ENCODE measurements at places on chromosomes 5 and 9.

- no peak for DNase-seq
Observed at GRCh38 chr5:113686599-113686998, 173.1 kb downstream of the YTHDC2 start.

- no peak for DNase-seq
Observed at GRCh38 chr5:103148213-103148612, 28.1 kb downstream of the PPIP5K2 start.

GRCh38 chr9:77731930-77732329, 83.8 kb upstream of the GNA14 start:
- DNase-seq, result no peak

GRCh38 chr5:76861612-76862011, 11.8 kb downstream of the S100Z start:
- no peak for DNase-seq

- DNase-seq, result no peak
Observed at GRCh38 chr9:8096091-8096490, 296.5 kb upstream of the DMAC1 start.

GRCh38 chr5:19519448-19519847, 468.6 kb downstream of the CDH18 start:
- DNase-seq, result no peak

DNA sequence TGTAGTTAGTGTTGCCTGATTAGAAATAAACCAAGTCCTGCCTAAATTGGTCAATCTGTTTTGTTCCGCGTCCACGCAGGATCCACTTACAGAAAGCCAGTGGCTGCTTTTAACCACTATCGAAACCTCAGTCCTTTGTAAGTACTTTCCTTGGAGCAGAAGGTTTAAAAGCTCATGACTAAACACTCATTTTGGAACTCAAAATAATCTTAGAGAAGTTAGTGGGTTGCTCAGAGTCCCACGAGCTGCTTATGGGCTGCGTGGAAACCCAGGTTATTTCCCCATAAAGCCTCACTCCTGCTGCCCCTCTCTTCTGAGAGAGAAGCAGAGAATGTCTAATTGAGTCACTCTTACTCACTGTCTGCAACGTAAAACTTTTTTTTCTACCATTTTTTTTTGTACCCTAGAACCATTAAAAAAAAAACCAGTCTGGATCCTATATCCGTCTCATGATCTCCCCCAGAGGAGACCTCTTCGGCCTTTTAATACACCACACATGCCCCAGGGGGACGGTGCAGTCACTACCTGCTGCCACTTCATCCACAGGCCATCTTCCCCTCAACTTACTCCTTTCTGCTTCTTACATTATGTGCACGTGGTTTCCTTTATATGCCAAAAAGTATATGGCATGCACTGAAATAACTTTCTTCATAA, 7.6 kb downstream of the BASP1 start:
- DNase-seq, result no peak

DNA sequence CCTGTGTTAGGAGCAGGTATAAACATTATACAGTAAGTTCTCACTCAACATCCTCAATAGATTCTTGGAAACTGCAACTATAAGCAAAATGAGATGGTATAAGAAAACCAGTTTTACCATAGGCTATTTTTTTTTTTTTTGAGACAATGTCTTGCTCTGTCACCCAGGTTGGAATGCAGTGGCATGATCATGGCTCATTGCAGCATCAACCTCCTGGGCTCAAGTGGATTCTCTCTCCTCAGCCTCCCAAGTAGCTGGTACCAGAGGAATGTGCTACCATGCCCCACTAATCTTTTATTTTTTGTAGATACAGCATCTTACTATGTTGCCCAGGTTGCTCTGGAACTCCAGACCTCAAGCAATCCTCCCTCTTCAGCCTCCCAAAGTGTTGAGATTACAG, 50.1 kb upstream of the ADRB2 start:
- no peak for DNase-seq

GRCh38 chr9:82665324-82665723, 397.6 kb downstream of the RASEF start:
- DNase-seq, result no peak

DNA sequence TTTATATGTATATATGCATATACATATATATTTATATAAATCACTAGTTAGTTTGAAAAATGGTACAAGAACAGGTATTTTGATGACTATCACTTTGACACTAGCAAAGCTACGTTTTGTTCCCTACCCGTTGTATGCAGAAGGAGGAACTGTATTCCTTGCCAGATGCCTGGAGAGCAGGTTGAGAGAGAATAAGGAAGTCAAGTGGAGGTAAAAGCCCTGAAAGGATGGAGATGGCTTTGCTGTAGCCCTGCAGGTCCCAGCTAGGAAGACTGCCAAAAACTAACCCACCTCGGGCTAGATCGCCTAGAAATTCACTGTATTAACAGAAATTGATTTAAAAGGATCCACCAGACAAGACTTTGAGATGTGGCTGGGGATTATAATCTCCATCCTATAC, 229.3 kb downstream of the RFX3 start:
- DNase-seq, result no peak

GRCh38 chr5:133235696-133236426, 184.0 kb downstream of the HSPA4 start:
- DNase-seq, result no peak

- DNase-seq, result no peak
Observed at GRCh38 chr9:126519660-126520420, 93.9 kb upstream of the LMX1B start.

DNA sequence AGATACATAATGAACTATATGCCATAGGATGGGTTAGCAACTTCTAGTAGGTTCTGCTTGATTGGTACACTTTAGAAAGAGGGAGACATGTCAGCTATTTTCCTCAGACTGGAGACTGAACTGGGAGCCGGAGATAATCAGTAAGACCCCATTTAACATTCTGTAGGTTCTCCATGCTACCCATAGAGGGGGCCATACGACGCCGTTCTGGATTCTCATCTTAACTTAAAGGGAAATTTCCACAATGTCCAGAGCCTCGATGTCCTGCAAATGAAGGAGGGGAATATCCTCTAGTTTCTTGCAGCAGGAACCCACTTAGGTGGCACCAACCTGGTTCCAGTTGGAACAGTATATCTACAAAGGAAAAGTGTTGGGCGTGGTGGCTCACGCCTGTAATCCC, 22.3 kb upstream of the NPM1 start:
- no peak for DNase-seq

- no peak for DNase-seq
Observed at GRCh38 chr5:166909040-166909439, 1382.4 kb upstream of the WWC1 start.

DNA sequence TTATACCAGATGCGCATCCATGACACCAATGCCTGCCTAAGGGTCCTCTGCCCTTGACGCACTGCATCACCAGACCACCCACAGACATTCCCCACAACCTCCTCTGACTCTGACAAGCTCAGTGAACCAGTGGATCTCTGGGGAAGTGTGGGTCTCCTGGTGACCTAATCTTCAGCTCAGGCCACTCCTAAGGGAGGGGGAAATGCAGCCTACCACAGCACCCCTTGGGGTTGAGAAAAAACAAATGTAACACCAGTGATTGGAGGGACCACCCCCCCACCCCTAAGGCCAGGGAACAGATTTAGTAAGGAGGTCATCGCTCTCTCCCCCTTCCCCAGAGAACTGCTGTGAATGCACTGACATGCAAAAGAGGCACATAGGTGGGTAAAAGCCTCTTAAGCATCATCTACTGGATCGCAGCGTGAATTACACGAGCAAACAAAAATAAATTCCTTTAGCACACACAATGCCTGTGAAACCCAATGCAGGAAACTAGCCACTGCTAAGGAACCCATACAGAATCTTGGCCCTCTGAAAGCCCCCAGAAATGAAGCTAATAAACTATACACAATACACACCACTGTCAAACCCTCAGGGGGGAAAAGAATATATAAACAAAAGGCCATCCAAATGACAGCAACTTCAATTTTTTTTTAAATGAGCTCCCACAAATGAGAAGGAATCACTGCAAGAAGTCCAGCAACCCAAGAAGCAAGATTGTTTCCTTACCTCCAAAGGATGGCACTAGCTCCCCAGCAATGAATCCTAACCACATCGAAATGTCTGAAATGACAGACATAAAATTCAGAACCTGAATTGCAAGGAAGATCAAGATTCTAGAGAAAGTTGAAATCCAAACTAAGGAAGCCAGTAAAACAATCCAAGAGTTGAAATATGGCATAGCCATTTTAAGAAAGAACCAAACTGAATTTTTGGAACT, 513.7 kb upstream of the PTGER4 start:
- no peak for DNase-seq

DNA sequence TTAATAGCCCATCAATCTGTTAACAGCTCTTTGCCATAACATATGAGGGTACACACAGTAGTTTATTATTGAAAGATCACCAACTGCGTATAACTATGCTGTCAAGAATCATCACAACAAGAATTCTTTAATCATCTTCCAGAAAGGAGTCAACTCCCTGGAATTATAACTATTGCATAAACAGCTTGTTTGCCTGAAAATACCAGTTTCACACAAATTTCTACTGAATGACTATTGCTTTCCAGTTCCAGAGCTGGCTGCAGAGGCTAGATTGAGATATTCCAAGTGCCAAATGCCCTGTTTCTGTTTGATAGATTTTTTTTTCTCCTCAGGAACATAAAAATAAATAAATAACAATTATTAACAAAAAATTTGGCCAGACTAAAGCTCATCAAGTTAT, 444.7 kb downstream of the TLE1 start:
- DNase-seq, result no peak

- no peak for DNase-seq
Observed at GRCh38 chr9:131503626-131504465, 1.1 kb downstream of the POMT1 start.

GRCh38 chr5:71910741-71911140, 191.7 kb downstream of the CARTPT start:
- no peak for DNase-seq

DNA sequence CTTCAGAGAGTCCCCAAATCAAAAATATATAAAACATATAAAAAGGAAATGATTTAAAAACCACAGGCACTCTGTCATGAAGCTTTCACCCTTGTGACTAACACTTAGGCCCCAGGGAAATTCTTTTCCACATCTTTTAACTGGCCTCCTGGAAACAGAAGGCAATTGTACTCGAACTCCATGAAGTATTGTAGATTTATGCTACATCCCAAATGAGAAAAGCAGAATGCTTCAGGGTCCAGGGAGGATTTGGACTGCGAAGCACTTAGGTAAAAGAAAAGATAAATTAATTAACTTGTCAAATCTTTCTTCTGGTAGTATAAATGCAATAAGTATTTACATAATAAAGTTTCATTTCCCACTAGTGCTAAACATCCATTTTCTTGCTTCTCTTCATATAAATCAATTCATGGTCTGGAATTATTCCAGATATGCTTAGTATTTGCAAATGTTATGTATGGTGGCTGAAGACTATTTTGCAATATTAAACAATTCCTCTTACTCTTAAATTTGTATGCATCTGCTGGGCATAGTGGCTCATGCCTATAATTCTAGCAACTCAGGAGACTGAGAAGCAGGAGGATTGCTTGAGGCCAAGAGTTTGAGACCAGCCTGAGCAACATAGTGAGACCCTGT, 64.9 kb upstream of the ELL2 start:
- no peak for DNase-seq

DNA sequence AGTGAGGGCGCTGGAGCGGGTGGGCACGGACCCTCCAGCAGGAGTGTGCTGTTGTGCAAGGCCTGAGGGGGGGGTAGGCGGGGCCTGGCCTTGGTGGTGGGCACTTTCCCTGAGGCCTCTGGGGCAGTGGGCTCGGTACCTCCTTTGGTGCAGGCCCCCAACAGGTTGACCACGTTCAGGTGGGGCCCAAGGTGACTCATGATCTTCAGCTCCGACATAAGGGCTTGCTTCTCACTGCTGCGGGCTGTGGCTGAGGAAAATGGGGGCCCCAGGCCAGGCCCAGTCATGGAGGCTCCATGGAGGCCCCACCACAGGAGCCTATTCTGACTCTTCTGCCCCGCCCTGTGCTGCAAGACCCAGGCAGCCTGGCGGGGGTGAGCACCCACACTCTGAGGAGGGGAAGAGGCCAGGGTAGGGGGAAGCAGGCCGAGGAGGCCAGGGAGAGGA, 31.5 kb downstream of the PDGFRB start:
- no peak for DNase-seq

- DNase-seq, result no peak
Observed at GRCh38 chr9:93884808-93885207, 70.3 kb downstream of the BARX1 start.

- DNase-seq, result no peak
Observed at GRCh38 chr5:141001844-141002604, 35.7 kb downstream of the PCDHAC2 start.

DNA sequence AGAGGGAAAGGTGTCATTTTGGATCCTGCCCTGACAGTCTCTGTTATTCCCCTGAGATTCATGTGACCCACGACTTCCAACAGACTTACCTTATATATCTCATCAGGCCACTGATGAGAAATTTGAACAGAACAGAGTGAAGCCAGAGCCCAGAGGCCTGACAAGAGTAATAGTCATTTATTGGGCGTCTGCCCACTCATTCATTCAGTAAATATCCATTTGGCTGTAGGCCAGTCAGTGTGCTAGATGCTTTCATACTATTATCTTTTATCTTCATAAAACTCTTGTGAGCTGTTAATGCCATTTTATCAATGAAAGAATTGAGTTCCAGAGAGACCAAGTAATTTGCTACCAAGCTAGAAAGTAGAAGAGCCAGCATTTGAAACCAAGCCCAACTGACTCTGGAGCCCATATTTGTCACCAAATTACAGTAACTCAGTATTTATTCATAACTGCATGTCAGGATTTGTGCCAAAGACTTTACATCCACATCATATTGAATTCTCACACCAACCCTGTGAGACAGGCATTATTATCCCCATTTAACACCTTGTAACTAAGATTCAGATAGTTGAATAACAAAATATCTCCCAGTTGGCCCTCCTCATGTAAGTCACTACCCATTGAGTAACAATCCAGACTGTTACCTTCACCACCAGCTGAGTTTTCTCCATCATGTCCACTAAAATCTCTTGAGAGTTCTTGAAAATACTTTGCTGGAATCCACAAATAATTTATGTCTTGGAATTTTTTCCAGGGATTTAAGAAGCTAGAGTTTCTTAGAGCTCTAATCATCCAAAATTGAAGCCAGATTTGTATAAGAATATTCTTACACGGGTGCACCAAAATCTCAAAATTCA, 2.5 kb downstream of the PTPDC1 start:
- DNase-seq, result no peak

GRCh38 chr9:86766912-86767311, 180.4 kb downstream of the GAS1 start:
- no peak for DNase-seq
